Type B pancreatic cell (in vitro differentiated cells): ENCODE measurements at places on chromosomes 2 and 18. TPM values are rescaled to one million over a fixed set of nuclear protein-coding genes. Genes with fewer than 3 reads are reported as not detected.

Gene STAMBP
- 39.0 and 41.0 TPM in 2 replicates for total RNA-seq

Gene FIGN
- total RNA-seq = 8.6 and 19.5 TPM in 2 replicates

Gene CLIP4
- 12.1 and 14.7 TPM in 2 replicates for total RNA-seq

Gene REEP1
- 6.4 and 14.1 TPM in 2 replicates for total RNA-seq

- DNase-seq = no peak
Measured at GRCh38 chr2:28338046-28338817, 54.4 kb upstream of the FOSL2 start.

DNA sequence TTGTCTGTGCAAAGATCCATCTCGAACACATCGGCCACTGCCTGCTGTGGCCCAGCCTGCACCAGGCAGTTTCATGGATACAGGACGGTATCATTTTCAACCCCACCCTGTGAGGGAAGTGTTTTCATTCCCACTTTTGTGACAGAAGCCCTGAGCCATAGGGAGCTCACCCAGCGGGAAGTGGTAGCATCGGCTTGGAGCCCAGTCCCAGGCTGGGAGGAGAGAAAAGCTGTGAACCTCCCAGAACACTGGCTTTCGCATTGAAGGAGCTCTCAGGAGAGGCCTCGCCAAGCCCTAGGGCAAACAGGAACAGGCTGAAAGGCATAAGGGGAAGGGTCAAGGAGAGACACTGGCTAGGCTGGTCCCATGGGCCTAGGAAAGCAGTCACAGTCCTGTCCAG, 166.1 kb downstream of the TFCP2L1 start:
- DNase-seq = no peak

- no peak for DNase-seq
Measured at GRCh38 chr18:77035380-77036187, 97.0 kb downstream of the MBP start.

Gene FAM237A
- not detected in 2 replicates for total RNA-seq

Gene ABCB11
- 0.24 TPM in 1 of 2 replicates, not detected in the other for total RNA-seq

- no peak for DNase-seq
Measured at GRCh38 chr2:120886534-120887319, 151.1 kb downstream of the GLI2 start.

DNA sequence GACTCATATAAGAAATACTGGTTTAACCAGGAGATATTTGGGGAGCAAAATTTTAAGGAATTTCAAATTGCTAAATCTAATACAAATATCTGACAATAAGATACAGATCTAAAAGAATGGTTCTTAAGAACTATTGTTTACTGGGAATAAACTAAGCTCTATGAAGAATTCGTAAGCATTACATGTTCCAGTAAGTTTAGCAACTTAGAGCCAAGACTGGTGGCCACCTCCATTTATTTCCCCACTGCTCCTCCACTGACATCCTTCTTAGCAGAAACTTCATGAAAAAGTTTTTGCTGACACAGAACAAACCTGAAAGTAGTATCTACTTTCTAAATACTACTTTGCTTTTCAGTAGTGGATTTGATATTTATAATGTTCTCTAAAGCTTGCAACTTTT, 83.0 kb downstream of the ACSL3 start:
- no peak for DNase-seq

DNA sequence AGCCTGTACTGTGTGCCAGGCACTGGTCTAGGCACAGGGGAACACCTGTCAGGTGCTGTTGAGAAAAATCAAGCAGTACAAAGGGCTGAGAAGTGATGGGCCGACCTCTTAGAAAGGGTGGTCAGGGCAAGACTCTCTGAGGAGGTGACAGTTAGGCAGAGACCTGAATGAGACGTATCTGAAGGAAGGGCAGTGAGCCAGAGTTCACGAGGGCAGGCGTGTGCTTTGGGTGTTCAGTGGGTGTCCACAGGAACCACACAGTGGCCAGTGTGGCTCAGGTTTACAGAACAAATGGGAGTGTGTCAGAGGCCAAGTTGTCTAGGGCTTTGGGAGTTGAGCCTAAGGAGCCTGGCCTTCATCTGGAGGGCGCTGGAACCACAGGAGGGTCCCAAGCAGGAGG, 6.2 kb downstream of the ARMC9 start:
- DNase-seq = no peak

Gene TFCP2L1
- 3.0 and 4.6 TPM in 2 replicates for total RNA-seq

GRCh38 chr2:64404002-64404731, 49.8 kb upstream of the LGALSL start:
- DNase-seq = peak; percentile 74

Gene GALNT1
- total RNA-seq = 92.1 and 100 TPM in 2 replicates

DNA sequence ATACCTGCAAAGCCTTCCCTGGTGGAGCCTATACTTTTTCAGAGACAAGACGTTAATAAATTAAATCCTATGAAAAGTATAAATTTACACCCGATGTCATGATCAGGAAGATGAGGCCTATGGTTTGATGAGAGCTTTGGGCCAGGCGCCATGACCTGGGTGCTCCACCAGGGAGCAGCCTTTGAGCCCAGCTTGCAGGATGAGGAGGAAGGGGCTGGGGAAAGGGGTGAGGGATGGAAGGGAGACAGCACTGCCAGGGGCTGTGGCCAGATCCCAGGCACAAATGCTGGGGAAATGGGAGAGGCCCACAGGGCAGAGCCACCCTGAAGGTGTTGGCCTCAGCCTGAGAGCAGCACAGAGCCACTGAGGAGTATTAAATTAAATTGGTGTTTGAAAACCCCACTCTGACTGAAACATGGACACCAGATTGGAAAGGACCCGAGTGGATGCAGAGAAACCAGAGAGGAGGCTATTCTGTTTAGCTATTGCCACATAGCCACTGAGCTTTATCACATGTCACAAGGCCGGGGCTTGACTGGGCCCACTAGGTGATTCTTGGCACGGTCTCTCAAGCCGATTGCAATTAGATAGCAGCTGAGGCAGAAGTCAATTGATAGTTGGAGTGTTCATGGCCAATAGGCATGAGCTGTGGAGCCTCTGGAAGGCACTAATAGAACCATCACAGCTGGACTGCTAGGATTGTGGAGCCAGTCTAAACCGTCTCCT, 9.6 kb upstream of the FAHD2A start:
- no peak for DNase-seq

GRCh38 chr2:177806025-177806424, 266.6 kb downstream of the PDE11A start:
- DNase-seq = no peak

Gene GREB1L
- 3.6 and 6.5 TPM in 2 replicates for total RNA-seq

GRCh38 chr18:24915547-24915946, 436.4 kb downstream of the ZNF521 start:
- no peak for DNase-seq

DNA sequence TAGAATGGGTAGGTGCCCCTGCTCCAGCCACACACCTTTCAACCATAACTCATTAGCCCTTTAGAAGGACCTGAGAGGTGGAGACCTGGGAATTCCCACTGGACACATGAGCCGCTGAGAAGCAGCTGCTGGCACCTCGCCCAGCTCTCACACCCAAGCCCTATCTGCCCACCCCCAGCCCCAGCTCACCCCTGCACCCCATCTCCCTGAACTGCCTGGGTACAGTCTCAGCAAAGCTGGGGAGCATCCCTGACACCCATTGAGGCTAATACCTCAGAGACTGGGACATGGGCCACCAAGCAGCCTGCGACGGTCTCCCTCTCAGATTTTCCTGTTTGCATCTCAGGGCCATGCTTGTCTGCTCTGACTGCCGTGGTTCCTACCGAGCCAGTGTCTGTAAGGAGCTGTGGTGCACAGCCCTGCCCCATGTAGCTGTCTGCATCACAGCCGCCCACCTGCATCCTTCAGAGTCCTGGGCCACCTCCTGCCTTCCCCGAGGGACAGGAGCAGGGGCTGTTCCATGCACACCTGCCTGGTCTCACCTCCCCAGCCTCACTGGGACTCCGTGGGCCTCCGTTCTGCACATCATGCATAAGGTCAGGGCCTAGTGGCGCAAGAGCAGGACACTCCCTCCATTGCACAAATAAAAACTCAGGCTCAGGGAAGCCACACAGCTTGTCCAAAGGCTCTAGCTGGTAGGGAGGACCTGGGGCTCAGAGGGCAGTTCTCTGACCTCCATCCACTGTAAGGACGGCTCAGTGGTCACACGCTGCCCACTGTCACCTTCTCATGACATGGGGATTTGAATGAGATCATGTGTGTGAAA, 90.0 kb downstream of the SEPTIN10 start:
- no peak for DNase-seq

DNA sequence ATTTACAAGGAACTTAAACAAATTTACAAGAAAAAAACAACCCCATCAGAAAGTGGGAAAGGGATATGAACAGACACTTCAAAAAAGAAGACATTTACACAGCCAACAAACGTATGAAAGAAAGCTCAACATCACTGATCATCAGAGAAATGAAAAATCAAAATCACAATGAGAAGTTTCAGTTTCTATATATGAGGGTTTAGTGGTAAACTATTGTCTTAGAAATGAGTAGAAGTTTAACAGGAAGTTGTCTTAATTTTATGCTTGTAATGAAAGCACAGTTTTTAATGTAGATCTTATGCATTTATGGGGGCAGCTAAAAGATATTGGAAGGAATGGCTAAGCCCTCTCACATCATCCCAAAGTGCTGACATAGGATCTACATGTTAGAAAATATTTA, 325.4 kb downstream of the ERBB4 start:
- no peak for DNase-seq

GRCh38 chr2:30253873-30254684, 22.7 kb downstream of the LBH start:
- DNase-seq = no peak

DNA sequence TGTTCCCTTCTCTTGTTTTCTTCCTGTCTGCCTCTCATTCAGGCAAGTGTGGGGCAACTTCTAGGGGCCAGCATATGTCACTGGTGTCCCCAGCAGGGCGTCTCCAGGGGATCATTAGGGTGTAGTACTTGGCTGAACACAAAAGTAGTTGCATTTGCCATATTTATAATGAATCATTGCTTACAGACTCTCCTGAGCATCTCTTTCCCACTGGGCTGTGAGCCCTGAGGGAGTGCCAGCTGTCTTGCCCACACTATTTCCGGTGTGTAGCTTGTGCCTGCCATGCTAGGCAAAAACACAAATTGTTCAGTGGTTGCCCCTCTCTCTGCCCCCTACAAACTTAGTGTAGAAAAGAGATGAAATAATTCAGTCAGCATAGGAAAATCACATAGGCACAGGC, 40.8 kb upstream of the SCLY start:
- peak; percentile 29 for DNase-seq

DNA sequence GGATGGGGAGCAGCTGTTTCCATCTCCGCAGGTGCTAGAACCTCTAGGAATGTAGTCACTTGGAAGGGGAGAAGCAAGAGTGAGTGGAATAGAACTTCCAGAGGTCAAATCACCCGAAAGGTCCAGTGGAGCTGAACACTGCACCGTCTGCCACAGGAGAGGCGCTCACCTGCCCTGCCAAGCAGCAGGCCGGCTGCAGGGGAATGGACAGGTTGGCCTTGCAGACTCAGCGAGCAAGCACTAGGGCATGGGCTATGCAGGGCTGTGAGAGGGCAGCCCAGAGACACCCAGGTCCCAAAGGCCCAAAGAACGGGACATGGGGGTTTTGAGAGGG, 214.2 kb downstream of the TNS1 start:
- no peak for DNase-seq

DNA sequence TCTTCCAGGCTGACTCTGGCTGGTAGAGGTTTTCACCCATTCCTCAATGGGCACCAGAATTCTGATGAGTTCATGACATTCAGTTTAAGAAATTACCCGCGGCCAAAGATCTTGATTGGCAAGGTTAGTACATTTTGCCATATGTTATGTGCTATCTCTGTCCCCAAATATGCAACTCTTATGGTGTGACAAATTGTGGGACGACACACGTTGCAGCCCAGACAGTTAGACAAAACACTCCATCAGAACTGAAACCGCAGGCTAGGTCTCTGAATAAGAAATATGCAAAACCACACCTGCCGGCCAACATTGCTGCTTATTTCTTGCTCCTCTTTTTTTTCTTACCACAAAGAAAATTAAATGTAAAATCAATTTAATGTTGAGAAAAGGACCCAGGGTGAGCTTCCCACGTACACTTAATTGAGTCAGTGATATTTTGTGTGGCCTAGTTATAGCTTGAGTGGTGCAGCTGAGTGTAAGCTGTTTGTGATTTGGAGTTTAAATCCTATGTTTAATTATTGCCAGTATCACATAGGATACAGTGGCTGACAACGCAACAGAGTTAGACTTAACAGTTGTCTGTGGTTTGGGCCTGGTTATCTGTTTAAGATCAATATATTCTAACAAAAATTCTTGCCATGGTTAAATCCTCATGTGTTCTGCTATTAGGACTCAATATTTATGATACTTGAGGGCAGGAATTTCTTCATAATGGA, 35.7 kb upstream of the LTBP1 start:
- DNase-seq = no peak

GRCh38 chr18:57533868-57534510, 52.5 kb downstream of the FECH start:
- DNase-seq = no peak

- no peak for DNase-seq
Measured at GRCh38 chr2:226742347-226742746, 57.3 kb downstream of the IRS1 start.

Gene ALLC
- not detected in 2 replicates for total RNA-seq

DNA sequence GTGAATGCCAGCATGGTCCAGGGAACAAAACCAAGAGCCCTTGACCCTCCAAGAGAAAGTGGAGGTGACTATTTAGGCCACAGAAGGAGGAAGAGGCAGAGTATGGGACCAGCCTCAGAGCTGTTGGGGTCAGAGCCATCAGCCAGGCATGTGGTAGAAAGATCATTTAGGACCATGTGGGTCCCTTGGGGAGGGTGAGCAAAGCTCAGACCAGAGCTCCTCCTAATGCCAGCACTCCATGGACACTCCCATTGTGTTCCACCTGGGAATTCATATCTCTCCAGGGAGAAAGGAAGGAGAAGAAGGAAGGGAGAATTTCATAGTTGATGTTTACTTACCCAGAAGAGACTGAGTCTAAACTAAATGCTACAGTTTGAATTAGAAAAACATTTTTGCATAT, 73.2 kb downstream of the CYBRD1 start:
- no peak for DNase-seq

Gene MROH2A
- not detected in 2 replicates for total RNA-seq

GRCh38 chr2:72803151-72803550, 22.7 kb downstream of the EXOC6B start:
- DNase-seq = no peak

Gene UGT1A4
- not detected in 2 replicates for total RNA-seq

Gene STAT4
- total RNA-seq = 2.1 TPM in 2 replicates

Gene CCDC195
- not detected in 2 replicates for total RNA-seq

- no peak for DNase-seq
Measured at GRCh38 chr2:2667690-2668089, 336.6 kb upstream of the MYT1L start.

Gene HOXD3
- 25.4 TPM in 1 of 2 replicates, not detected in the other for total RNA-seq

Gene TBR1
- total RNA-seq = 1.1 TPM in 1 of 2 replicates, not detected in the other

Gene HOXD12
- not detected in 2 replicates for total RNA-seq

DNA sequence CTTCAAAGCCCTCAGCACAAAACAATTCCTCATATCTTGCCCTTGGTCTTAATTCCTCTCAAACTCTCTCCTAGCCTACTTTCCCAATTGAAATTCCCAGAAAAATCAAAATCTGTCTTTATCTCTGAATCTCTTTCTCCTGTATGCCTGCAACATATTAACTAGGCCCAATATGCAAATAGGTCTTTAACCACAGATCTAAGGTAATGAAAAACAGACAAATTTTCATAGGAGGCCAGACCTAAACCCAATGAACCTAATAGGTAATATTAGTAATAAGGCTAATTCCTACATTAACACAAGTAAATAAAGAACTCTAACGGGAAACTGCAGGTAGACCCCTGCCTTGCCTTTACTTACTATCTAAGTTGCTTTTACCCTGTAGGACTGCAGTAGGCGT, 41.4 kb downstream of the WDR33 start:
- DNase-seq = no peak

- no peak for DNase-seq
Measured at GRCh38 chr2:11566383-11566782, 32.5 kb downstream of the GREB1 start.
